Activated CD8-positive, alpha-beta memory T cell treated with anti-CD3 and anti-CD28 coated beads, Interleukin-2, amount 50 U/mL, for 4 hours (primary cell): ENCODE measurements at places on chromosomes 3 and 15.

DNA sequence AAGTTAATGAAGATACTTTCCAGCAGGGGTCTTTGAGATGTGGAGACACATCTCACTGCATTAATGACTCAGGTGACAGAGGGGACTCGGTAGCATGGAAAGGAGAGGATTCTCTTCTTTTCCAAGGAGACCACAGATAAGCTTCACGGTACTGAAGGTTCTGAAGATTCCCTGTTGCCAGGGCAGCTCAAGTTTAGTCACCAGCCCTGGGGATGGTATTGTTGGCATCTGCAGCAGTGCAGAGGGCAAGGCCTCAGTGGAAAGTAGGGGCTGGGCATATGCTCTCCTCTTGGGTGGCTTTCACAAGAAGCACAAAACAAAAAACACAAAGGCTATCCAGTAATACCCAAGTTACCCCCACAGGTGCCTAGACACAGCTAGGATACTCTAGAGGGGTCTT, 38.0 kb upstream of the MRPL3 start:
- DNase-seq, result no peak

DNA sequence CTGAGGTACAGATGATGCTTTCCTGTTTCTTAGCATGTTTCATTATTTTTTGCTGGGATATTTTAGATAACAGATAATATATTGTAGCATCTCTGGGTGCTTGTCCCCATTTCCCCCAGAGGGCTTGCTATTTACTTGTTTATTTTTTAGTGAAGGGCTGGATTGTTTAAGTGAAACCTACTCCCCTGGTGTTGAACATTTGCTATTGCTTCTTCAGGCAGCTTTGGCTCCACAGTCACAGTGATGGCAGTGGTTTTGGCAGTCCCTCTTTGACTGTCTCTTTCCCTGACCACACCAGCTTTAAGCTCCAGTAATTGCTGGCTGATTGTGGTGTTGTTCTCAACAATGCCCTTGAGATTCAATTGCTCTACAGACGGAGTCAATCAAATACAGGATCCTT, 128.9 kb downstream of the KLF13 start:
- no peak for DNase-seq

DNA sequence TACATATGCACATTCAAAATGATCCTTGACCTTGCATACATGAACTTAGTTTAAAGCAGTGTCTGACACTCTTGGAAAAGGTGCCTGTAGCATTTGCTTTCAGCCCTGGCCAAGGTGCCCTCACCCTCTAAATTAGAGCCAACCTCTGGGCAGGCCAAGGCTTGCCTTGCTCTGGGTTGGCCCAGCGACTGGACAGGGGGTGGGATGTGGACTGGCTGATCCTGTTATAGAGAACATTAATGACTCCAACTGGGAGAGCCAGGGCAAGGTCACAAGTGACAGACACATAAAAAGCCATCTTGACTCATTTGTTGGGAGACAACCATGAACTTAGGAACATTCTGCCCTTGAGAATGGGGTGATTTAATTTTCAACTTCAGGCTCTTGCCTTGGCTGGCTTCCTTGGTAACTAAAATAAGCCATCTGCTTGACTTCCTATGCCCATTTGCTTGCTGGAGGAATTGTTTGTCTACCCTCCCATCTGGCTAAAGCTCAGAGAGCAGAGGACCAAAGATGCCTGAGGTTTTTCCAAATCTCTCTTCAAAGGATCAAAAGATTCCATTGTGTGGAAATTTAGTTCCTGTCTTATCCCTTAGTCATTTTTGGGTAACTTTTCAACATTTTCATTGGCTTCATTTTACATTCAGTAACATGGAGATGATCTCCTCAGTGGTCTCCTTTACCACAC, 403.7 kb downstream of the SOX2 start:
- no peak for DNase-seq

- no peak for DNase-seq
Observed at GRCh38 chr15:48500595-48500994, 144.9 kb downstream of the FBN1 start.

- no peak for DNase-seq
Observed at GRCh38 chr3:40511031-40511718, 5.3 kb downstream of the ZNF620 start.

- no peak for DNase-seq
Observed at GRCh38 chr3:23202203-23202920, 765 bp upstream of the UBE2E2 start.

DNA sequence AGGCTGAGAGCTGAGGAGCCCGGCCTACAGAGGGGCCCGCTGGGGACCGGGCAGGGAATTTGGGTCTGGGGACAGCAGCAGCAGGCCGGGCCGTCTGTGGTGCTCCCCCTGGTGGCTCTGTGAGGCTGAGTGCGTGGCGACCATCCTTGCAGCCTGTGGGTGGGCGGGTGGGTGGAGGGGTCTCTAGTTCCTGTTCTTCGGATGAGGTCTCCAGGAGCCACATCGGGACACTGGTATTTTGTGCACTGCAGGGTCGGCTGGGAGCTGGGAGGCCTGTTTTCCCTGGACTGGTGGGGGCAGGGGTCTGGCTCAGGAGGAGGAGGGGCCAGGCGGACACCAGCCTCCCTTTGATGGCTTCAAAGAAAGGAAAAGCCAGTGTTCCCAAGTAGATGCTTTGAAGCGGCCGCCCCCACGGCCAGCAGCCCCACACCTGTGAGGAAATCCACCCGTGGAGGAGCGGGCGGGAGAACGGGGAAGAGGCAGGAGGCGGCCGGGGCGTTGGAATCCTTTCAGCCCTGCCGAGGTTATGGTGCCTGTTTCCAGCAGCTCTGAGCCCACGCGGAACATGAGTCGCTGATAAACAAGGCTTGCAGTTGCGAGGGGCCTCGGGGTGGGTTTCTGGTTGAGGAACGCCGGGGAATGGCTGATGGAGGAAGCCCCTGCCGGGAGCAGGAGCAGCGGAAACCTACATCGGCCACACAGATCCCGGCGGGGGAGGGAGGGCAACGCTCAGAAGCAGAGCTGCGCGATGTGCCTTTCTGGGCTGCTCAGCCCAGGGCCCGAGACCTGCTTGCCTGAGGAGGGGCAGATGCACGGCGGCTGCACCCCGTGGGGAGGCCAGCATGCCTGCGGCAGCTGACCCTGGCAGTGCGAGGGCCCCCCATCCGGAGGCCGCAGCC, 154.3 kb downstream of the NSMCE3 start:
- DNase-seq, result peak; percentile 30

GRCh38 chr3:153285982-153286381, 124.0 kb downstream of the RAP2B start:
- no peak for DNase-seq

DNA sequence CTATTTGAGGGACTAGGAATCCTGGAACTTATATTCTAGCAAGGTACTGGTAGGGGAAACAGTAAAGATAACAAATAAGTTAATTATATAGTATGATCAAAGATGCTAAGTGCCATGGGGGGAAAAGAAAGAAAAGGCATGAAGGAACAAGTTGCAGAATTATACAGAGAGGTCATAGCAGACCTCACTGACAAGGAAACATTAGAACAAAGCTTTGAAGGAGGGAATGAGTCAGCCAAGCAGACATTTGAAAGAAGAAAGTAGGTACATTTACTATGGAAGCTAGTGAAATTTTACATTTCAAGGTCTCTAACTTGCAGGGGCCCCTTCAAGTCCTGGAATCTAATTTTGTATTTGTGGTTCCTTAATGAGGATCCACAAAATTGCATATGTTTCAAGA, 57.2 kb upstream of the TIPARP start:
- DNase-seq, result no peak

DNA sequence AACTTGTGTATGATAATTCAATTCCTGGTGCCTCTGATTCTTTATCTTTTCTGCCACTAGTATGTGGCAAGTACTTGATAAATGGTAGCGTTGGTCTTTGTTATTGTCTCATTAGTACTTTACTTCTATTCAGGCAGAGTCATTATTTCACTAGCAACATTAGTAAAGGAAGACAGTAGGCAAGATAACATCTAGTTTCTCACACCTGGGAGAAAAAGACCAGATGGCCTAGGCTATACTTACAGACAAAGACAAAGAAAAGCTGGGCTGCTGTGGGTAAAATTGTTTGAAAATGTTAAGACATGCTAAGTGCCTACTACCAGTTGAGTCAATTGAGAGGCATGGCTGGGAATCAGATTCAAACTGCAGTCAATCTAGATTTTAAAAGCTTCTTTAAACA, 198.7 kb upstream of the CMC1 start:
- no peak for DNase-seq

- no peak for DNase-seq
Observed at GRCh38 chr15:31457631-31458526, 131.2 kb downstream of the KLF13 start.
